AG09319 (cell line): ENCODE measurements at places on chromosomes 1 and 21.

DNA sequence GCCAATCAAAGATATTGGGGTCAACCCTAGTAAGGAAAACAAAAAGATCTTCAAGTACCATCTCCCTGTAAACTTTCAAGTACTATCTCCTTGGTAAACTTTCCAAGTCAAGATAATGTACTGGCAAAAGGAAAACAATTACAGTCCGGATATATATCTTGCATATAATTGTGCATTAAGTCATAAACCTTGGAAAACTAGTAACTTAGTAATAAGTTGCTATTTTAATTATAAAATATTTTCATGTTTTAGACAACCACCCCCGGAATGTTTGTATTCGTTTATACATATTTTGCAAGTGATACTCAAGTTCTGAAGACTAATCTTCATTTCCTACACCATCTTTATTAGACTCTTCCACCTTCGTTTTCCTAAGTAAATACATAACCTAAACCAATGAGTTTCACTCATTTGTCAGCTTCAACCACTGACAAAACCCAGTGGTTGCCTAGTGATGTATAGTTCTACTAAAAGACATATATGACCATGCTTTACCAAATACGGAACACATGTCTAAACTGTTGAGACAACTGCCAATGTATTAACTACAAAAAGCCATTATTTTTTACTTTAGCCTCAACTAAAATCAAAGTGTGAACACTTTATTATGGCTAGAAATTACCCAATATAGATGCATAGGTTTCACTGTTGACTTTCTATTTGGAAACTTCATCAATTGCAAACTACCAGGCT is 1.7 kb downstream of the AKT3 start:
- DNase-seq: no peak

GRCh38 chr1:43207229-43207853 is 35.2 kb downstream of the CFAP57 start:
- DNase-seq: no peak

GRCh38 chr1:109113590-109114341 is at the start of gene ELAPOR1:
TSS of gene ELAPOR1 (plus strand) at chr1:109114115. CDS start at chr1:109114184, 69 bp downstream.
- DNase-seq: no peak

- no peak for DNase-seq
Measured at GRCh38 chr1:179021873-179022272, 3.8 kb upstream of the FAM20B start.

DNA sequence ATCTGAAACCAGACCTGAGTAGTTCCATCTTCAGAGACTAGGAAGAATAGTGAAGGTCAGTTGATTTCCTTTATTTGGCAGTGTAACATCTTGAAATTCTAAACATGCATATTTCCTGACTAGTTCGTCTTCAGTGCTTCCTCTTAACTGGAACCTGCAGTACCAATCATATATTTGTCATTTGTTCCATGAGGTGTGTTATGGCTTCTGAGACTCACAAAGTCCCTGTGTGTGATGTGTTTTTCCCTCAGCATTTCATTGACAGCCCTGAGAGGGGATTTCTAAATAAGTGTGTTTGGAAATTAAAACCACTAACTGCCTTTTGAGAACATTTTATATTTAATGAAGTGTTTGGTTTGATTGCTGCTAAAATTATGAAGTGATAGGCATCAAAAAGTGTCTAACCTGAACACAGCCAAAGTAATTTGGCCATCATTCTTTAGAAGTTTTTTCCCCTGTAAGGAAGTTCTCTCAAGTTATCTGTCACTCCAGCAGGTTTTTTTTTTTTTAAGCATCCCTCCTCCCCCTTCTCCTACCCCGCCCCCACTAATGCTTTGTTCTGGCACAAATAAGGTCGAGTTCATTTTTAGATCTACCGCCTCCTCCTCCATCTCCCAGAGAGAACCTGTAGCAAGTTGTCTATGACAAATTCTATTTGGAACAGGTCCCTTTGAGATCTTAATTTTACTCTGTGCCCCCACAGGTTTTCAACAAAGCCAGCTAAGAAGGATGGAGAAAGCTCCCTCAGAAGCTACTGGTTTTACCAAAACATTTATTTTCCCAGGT is 61.4 kb downstream of the TMEM200B start:
- no peak for DNase-seq

DNA sequence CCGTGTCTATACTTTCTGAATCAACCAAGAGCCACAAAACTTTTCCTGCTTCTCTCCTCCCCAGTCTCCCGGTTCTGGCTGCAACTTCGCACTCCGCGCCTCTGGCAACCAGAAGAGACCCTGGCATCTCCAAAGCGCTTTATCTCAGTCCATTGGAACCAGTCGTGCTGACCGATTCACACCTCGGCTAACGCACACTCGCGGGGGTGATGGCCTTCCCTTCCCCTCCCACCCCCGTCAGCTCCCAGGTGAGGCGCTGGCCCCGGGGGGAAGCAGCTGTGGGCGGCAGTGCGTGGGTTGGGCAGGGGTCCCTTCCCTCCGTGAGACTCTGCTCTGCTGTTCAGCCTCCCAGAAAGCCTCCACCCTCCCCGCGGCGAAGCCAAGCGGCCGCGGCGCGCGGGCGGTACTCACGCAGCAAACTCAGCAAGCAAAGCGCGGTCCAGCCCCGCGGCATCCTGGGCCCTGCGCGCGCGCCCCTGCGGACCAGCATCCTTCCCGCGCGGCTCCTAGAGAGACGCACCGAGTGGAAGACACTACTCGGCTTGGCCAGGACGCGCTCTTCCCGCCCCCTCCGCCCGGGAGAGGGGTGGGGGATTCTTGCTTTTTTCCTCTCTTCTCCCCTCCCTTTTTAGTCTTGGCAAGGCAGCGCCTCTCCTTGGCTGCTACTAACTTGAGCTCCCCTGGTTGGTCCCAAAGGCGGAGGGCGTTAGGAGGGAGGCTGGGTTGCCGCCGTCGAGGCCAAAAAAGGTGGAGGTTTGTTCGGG is at the start of gene CD34:
CD34 (minus strand) TSS at position 535 of the 764 bp plus-strand sequence; CDS start at position 490, 45 bp downstream.
- no peak for DNase-seq

- DNase-seq: no peak
Measured at GRCh38 chr1:22250724-22251123, 107.8 kb upstream of the WNT4 start.

DNA sequence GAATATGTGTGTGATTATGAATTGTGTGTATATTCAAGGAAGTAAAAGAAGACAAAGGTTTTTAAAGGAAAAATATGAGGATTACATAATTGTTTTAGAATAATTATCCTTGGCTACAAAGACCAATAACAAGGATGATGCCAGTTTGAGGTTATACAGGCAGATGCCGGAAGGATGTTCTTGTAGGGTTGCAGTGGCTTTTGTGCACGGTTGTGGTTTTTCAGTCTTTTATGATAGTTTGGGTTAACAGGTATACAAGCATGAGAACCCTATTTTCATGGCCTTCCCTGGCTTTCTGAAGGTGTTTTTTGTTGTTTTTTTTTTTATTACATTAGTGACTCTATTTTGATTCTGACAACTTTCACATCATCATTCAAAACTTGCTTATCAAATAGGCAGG is 4.9 kb downstream of the CR2 start:
- DNase-seq: no peak

DNA sequence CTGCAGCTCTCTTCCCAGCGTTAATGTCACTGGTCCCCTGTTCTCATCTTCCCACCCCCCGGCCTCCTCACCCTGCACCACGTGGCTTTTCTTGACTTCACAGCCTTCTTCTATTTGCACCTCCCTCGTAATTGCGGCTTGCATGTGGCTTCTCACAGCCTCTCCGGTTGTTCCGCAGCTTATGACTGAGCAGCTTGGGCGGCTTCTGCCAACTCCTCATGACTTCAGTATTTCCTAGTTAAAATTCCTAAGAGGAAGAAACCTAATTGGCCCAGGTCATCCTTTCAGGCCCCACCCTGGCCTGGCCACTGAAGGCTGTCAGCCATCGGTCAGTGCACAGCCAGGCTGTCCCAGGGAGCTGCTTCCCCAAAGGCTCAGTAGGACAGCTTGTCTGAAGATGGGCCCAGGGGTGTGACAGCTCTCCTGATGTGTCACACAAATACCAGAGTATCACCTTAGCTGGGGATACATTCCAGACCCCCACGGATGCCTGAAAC is 8.6 kb upstream of the RERE start:
- no peak for DNase-seq

GRCh38 chr1:75341537-75341936 is 207.3 kb downstream of the LHX8 start:
- no peak for DNase-seq

DNA sequence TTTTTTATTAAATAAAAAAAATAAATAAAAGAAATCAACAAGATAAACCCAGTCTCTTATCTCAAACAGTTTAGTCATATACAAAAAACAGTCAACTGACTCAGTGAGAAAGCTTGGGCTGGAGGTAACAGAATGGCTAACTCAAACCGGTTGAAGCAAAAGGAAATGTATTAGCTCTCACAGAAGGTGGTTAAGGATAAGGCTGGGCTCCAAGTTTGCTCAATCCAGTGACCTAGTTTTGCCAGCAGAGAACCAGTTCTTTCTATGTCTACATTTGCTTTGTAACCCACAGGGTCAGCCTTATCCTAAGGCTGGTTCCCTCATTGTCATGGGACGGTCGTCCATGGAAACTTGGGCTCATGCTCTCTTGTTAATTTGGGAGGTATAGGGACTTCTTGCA is 144.5 kb upstream of the L1TD1 start:
- DNase-seq: no peak

- no peak for DNase-seq
Measured at GRCh38 chr1:208577381-208577905, 333.3 kb upstream of the PLXNA2 start.

GRCh38 chr21:26473471-26473870 is 99.6 kb downstream of the CYYR1 start:
- DNase-seq: no peak

- DNase-seq: peak; percentile 51
Measured at GRCh38 chr1:31483012-31483946, 70.3 kb downstream of the SERINC2 start.

- DNase-seq: no peak
Measured at GRCh38 chr1:38403667-38404066, 357.1 kb upstream of the POU3F1 start.

DNA sequence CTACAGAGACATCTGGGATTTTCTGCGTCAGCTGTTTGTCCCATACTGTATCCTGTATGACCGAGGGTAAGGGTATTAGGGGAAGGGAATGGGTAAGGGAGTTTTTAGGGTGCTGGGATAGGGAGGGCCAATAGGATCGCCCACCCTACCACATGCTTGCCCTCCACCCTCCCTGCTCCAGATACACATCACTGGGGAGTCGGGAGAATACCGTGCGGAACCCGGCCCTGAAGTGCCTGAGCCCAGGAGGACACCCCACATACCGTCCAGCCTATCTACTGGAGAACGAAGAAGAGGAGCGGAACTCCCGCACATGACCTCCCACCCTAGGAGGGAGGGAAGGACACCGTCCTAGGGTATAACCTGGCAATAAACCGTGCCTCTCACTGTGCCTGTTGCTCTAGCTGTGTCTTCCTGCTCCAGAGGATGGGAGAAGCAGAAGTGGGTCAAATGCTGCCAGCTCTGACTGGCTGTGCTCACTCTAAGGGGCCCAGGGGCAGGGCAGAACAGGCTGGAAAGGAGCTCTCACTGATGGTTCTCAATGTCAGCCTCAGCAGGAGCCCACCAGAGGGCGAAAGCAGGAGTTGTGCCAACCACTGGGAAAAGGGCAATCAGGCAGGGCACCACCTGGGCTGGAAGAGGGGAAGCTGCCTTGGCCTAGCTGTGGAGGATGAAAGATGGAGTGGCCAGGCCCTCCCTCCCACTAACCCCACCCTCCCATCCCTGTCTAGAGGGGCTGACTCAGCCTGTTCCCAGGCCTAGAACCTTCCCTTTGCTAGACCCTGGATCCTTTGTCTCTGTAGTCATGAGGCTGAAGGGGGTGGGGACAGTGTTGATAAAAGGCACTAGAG is 440 bp upstream of the LENEP start:
- no peak for DNase-seq

GRCh38 chr1:200279810-200280411 is 129.9 kb downstream of the ZNF281 start:
- DNase-seq: no peak

DNA sequence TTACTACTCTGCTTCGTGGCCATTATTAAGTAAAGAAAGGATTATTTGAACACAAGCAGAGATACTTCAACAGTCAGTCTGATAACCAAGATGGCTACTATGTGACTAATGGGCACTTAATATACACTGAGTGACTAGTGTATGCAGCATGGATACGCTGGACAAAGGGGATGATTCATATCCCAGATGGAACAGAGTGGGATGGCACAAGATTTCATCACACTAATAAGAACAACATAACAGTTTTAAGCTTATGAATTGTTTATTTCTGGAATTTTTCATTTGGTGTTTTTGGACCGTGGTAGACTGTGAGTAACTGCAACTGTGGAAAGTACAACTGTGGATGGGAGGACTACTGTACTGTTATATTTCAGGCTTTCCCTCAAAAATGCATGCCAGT is 9.4 kb downstream of the ZCCHC17 start:
- DNase-seq: peak; percentile 74

- no peak for DNase-seq
Measured at GRCh38 chr1:16143566-16144324, 12.1 kb downstream of the EPHA2 start.

- DNase-seq: no peak
Measured at GRCh38 chr21:28908351-28908750, 84.3 kb downstream of the LTN1 start.

- DNase-seq: no peak
Measured at GRCh38 chr1:22204057-22204840, 61.4 kb upstream of the WNT4 start.

DNA sequence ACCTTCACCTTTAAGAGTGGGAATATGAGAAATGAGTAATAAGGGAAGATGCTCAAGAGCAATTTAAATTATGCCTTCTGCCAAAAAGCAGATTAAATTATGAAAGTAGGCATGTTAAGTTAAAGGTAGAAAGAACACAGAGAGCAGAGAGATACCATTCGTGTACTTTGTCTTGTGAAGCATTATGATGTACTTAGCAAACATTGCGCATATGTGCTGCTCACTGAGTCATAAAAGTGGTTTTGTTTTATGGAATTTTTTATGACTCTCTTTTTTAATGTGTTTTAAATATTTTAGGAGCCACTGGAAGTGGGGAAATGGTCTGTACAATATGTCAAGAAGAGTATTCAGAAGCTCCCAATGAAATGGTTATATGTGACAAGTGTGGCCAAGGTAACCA is 35.3 kb downstream of the MTF2 start:
- DNase-seq: no peak

DNA sequence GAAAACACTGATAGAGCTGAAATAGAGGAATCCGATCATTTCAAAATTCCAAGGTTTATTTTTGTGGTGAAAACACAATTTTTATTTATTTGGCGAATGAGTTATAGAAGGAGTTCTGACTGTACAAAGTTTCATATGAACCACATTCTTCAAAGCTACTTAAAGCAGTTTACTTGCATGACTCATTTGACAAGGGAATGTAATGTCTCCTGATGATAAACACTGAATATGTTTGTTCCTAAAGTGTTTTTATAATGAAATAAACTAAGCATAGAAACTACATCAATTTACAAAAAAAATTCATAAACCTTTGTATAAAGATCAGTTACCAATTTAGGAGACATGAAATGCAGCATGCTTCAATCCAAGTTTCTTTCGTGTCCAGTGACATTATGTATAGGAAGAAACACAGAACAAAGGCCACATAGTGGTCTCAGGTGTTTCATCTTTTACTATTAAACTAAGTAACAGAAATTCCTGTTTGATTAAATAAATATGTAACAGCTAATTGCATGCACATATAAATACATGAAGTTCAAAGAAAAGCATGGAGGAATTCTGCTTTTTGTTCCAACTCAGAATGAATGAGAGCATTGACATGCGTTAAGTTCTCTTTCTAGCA is 2.5 kb downstream of the PRKACB start:
- no peak for DNase-seq
